Glomerular endothelial cell (primary cell): ENCODE measurements at places on chromosomes 3 and 15. TPM values are rescaled to one million over a fixed set of nuclear protein-coding genes. Genes with fewer than 3 reads are reported as not detected.

DNA sequence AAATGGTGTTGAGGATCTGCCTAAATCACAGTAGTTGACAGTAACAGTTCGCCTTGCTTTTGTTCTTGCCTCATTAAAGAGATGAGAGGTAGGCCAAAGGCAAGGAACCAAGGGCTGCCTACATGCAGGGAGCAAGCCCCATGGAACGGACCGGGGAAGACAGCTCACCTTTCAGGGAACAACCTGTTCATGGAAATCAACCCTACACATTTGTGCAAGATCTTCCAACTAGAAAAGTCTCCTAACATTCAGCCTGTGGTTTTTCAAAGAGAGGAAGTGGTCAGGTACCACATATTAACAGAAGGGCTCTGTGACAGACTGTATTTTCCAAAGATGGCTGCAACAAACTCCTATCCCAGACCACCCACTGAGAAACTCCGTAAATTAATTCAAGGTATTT is 1031.8 kb upstream of the NR2F2 start:
- no peak for DNase-seq

GRCh38 chr3:196712514-196713413 is 587 bp downstream of the PIGX start:
- DNase-seq = no peak

Gene HYAL1
- total RNA-seq = 0.73 and 1.2 TPM in 2 replicates

Gene CLRN1
- not detected in 2 replicates for total RNA-seq

Gene OR5K2
- not detected in 2 replicates for total RNA-seq

DNA sequence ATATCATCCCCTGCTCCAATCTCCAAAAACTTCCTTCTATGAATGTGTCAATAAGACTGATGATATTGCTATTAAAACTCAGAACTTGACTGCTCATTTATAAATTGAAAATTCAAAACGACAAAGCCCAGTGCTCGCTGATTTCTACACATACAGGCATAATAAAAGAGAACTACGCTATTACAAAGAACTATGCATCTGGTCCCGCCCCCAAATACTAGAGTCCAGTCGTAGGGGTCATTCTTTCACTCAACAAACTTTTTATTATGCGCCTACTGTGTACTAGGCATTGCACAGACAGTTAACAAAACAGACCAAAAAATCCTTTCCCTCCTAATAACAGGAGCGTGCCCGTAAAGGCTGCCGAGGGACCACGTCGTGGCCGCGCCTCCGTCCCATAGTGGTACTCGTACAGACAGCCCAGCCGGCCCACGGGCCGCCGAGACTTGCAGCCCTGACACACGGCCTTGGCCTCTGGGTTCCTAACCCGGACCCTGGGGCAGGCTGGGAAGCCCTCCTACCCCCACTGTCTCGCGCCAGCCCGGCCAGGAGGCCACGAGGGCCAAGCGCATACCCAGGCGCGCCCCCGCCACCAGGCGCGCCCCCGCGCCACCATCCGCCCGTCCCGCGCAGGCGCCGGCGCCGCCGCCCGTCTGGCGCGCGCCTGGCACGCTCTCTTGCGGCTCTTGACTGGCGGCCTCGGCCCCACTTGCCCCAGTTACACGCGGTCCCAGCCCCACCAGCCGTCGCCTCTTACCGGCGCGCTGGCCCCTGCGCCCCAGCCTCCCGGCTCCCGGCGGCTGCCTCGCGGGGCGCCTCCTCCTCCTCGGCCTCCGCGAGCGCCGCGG is 757 bp downstream of the AVEN start:
- no peak for DNase-seq

DNA sequence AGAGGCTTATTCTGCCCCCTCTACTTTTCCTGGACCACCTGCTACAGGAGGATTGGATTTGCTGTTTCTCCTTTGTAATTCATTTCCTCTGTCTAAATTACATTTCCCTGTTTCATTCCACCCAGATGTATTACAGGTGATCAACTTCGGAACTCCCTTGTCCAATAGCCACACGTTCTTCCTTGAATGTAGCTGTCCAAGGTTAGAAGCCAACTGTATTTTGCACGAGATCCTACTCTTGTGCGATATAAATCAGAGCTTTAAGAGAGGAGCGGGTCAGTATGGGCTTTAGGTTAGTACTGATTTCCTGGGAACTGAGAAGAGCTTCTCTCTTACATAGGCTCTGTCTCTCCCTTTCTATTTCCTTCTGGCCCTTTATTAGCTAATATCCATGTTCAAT is 20.5 kb downstream of the GJD2 start:
- DNase-seq = no peak

Gene ACVR2B
- 3.7 and 4.8 TPM in 2 replicates for total RNA-seq

Gene TRIM42
- total RNA-seq = not detected in 2 replicates

DNA sequence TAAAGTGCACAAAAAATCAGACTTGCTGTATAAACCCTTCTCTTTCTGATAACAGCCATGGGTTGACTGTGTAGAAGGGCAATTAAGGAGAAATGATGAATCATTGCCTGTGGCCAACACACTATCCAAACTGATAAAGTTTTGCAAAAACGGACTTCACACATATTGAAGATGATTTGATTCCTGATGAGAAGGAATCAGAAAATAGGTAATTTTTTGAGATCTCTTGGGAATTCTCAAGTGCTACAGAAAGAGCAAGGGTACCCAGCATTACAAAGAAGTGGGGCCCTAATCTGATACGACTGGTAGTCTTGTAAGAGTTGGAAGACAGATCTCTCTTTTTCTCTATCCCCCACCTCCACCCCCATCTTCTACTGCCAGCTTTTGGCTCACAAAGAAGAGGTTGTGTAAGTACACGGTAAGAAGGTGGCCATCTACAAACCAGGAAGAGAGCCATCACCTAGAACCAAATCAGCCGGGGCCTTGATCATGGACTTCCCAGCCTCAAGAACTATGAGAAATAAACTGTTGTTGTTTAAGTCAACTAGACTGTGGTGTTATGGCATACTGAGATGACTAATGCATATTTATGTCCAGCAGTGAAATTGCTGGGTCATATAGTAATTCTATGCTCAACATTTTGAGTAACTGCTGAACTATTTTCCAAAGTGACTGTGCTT is 254.7 kb downstream of the EDEM1 start:
- no peak for DNase-seq

DNA sequence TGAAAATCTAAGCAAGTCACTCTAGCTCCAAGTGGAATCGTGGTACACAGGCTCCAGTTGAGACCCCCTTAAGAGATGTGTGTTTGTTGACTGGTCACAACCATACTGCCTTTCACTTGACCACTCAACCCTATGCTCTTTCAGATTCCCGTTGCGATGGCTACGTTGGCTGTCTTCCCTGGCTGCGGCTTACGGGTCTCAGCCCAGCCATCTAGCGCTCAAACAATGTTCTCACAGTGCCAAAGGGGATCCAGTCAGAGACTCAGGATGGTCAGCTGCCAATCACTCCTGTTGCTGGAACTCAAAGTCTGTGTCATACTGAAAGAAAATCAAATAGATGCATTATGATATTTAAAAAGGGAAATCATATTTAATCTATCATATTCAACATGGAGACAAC is 237.6 kb downstream of the ITPR1 start:
- DNase-seq = no peak

GRCh38 chr3:131306242-131306641 is 75.3 kb upstream of the NUDT16 start:
- no peak for DNase-seq

DNA sequence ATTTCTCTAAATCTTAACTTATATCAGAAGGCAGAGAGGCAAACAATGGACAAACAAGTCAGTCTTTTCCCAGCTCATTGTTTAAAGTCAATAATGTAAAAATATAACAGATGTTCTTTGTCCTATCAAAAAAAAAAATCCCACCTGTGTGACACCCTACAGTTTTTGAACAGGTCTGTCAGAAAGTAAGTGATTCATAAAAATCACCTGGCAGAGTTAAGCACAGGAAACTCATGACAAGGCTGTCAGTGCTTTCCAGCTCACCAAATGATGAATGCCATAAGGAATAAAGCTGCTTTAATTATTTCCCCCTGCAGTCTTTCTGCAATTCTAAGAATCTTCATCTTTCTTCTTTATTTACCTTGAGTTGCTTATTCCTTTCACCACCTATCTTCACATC is 30.3 kb downstream of the ROBO1 start:
- no peak for DNase-seq

Gene VEPH1
- total RNA-seq = 68.7 and 80.8 TPM in 2 replicates

Gene CIDEC
- not detected in 2 replicates for total RNA-seq

Gene BNC1
- 6.6 and 8.0 TPM in 2 replicates for total RNA-seq

DNA sequence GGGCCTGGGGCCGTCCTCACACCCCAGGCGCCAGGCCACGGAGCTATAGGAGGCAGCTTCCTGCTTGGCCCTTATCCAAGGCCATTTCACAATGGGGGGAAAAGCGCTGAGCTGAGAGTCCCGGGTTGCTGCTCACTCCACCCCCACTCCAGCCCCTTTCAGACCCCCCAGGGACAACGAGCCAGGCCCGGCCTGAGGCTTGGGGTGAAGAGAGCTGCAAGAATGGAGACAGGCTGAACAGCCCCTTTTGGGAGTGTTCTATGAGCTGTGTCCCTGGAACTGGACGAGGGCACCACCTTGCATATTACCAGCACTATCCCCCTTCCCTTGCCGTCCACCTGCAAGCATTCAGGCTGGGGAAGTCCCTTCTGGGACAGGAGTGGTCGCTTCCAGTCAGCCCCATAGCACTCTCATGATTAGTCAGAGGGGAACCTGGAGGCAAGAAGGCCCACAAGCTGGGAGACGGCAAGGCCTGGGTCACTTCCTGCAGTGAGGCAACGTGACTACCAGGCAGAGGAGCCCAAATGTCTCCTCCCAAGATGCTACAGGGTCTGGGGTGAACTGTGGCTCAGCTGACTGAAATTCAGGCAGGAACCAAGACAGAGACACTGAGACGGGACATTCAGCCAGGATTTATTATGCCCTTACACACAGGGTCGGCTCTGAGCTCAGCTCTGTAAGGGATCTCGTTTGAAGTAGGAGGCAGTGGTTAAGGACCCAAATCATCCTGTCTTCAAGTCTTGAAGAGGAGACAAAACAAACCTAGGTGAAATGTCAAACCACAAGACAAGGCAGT is 8.6 kb upstream of the SRP14 start:
- DNase-seq = no peak

Gene GOLGA8S
- 0.05 and 0.06 TPM in 2 replicates for total RNA-seq

DNA sequence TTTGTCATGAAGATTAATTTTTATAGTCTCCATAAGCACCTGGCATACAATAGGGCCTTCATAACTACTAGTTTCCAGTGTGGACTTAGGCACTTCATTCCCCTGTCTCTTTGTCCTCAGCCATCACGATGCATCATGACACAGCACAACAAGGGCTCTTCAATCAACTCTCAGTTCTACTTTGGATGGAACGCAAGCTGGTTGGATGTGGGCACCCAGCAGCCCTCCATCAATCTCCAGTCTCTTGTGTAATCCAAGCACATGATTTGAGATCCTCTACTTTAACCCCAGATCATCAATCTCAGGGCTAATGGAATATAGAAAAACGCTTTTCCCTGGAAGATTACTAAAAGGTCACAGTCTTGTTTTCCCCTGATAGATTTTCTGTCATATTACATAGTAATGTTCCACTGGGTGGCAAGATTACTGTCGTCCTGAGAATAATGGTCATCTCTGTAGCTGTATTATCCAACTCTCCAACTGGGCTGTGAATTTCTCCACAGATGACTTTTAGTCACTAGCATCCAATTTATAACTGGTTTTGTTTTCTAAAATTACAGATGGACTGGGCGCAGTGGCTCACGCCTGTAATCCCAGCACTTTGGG is 22.9 kb upstream of the CHRNA7 start:
- DNase-seq = no peak

- no peak for DNase-seq
Observed at GRCh38 chr3:100682854-100683760, 26.2 kb upstream of the TFG start.

GRCh38 chr15:63994073-63994600 is 52.1 kb downstream of the DAPK2 start:
- no peak for DNase-seq

GRCh38 chr15:42118650-42119445 is 24.5 kb upstream of the PLA2G4D start:
- DNase-seq = no peak

DNA sequence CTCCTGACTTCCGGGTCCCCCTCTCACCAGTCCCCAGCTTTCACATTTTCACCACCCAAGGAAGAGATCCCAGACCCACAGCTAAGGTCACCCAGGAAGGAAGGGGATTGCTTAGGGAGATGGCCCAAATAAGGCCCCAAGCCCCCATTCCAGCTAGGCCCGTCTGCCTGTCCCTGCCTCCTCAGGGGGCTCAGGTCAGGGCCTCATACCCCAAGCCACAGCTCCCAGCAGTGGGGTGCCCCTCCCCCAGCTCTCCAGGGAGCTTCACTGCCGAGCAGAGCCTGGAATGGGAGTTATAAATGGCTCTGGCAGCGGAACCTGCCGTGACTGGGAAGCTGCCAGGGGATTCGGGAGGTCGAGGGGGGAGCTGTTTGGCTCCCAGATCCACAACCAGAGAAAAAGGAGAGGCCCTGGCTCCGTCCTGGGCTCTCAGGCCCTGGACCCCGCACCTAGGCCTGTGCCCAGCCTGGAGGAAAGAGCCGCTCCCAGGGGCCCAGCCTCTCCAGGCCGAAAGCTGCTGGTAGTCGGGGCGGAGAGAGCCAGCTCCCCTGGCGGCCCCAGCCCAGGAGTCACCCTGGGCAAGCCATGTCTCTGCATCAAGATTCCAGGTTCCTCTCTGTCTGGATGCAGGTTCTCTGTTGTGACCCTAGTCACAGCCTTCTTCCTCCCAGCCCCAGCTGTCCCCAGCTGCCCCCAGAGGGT is 550 bp downstream of the CCDC9B start:
- DNase-seq = no peak

Gene FAM107A
- total RNA-seq = 48.2 and 74.4 TPM in 2 replicates

Gene NAA50
- 121 and 122 TPM in 2 replicates for total RNA-seq

DNA sequence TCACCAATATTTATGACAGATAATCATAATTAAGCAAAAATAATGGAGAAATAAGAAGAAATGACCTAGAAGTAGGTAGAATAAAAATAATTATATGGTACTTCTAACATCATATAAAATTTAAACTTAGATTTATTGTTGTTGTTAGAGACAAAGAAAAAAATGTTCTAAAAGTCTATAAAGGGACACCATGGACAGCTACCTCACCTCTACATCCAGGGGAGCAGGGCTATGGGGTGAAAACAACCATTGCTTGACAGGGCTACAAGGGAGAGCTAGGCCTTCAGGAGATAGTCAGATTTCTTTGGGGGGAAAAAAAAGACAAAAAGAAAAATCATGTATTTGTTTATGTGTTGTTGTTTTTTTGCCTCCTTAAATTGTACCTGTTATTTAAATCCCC is 841.9 kb downstream of the VGLL3 start:
- no peak for DNase-seq
